ENCODE measurements at places on chromosomes 12 and 14.
A peak's percentile ranks its signal among the peaks of the same experiment; 100 is the strongest.

GRCh38 chr12:40691913-40692764 lies at the start of gene CNTN1:
TSS of gene CNTN1 (plus strand) at chr12:40692439.
- DNase-seq, result peak; percentile 84

- DNase-seq, result no peak
Measured at GRCh38 chr12:18277196-18277595, 15.9 kb downstream of the PIK3C2G start.

DNA sequence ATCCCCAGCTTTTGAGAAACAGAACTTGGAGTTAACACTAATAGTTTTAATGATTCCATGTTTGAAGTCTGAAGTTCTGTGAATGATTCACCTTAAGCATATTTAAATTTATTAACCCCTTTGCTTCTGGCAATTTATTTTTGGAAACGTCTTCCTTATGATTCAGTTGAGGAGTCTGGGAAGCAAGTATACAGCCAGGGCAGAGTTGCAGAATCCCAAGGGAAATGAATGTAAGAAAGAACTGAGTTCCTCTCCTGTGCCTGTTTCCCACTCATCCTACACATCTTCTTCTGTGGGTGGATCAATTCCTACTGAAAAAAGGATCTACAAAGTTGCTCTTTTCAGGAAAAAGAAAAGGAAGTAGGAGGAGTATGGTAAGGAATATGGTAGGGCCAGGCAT lies 108.2 kb upstream of the CCDC91 start:
- peak; percentile 29 for DNase-seq

DNA sequence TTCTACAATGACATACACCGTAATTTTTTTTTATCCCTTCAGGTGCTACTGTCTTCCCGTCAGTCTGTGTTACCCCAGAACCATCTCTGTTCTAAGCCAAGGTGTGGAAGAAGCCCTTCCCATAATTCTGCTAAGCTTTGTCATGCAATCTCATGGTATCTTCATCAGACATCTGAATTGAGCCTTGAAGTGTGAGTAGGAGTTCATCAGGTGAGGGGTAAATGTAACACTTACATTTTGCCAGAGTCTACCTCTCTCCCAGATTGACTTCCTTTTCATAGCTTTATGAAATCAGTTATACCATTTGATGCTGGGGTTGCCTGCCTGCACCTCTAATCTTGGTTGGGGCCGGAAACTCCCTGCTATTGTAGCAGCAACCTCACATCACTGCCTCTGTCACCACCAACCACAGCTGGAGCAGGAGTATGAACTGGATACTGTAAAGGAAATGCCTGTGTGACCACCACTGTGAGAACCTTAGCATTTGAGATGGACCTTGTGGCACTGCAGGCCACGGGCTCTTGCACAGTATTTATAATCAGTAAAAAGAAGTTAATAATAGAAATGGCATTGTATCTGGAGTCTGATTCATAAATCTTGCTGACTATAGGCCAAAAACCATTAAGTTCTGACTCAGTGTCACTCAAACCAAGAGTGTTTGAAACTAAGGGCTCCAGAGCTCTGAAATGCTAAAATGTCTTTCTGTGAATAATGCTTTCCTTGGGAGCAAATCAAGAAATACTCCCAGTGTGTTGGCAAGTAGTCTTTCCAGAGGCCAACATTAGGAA lies 58.7 kb upstream of the STK38L start:
- peak; percentile 63 for DNase-seq

Measured in muscle of back (tissue), 13 donors.